ENCODE measurements at places on chromosomes 3 and 15.
A peak's percentile ranks its signal among the peaks of the same experiment; 100 is the strongest.

- peak; percentile 43 for DNase-seq
Measured at GRCh38 chr3:168090306-168091085, 5.2 kb downstream of the GOLIM4 start.

- no peak for DNase-seq
Measured at GRCh38 chr15:63191895-63192618, 2.7 kb downstream of the RAB8B start.

DNA sequence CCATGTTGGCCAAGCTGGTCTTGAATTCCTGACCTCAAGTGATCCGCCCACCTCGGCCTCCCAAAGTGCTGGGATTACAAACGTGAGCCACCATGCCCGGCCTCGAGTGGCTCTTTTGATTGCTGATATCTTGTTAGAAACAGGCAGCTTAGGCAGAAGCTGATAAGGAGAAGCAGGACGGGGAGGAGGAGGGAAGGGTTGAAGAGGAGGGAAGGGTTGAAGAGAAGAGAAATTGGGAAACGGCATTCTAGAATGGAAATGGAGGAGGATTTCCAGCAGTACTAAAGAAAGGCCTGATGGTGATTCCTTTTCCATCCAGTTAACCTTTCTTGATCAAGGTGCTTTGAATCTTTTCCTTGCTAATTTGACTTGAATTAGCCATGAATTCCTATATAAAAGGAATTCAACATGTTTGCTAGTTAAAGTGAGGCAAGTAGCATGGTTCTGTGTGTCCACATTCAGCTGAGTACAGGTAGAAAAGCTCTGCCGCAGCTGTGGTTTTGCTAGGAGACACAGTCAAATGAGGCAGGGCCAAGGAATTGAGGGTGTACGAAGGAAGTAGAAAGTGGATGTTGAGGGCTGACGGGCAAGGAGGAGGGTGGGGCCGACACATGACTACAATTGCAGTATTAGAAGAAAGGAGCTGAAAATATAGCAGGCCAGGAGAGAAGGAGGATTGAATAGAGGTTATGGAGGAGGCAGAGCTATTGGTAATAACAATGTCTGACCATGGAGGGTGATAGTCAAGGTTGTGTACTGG is 27.2 kb upstream of the ATP1B3 start:
- DNase-seq: no peak

DNA sequence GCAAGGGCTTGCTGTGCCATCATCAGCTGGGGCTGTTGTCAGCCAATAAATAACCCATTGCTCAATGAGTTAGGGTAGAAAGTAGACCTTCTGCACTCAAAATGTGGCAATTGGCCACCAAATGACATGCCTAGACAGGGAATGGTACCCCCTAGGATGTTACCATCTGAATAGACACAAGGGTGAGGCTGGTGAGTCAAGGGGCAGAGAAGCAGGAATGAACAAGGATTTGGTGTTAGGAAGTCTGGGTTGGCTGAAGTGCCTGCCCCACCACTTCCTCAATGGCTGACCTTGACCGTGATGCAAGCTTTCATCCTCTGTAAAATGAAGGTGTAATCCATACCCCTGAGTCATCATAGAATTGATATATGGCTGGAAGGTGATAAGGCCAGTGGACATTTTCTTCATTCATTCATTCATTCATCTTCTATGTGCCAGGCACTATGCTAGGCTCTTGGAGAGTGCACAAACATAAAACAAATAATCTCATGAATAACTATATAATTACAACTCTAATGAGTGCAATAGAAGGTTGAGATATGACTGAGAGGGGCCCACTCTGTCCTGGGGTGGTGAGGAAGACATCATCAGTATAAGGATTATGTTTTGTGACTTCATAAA is 4.4 kb upstream of the CA12 start:
- DNase-seq: no peak

DNA sequence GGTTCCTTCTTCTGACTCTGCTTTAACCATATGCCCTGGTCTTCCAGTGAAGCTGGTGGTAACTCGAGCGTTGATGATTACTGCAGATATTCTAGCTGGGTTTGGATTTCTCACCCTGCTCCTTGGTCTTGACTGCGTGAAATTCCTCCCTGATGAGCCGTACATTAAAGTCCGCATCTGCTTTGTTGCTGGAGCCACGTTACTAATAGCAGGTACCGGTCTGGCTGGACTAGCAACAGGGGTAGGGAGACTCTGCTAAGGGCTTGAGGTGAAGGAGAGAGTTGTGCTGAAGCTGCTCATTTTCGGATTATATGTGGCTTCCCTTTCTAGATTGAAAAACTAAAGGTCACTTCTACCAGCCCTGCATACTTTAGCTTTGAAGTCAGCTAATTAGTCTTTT is 16.8 kb downstream of the CLDN16 start:
- no peak for DNase-seq

DNA sequence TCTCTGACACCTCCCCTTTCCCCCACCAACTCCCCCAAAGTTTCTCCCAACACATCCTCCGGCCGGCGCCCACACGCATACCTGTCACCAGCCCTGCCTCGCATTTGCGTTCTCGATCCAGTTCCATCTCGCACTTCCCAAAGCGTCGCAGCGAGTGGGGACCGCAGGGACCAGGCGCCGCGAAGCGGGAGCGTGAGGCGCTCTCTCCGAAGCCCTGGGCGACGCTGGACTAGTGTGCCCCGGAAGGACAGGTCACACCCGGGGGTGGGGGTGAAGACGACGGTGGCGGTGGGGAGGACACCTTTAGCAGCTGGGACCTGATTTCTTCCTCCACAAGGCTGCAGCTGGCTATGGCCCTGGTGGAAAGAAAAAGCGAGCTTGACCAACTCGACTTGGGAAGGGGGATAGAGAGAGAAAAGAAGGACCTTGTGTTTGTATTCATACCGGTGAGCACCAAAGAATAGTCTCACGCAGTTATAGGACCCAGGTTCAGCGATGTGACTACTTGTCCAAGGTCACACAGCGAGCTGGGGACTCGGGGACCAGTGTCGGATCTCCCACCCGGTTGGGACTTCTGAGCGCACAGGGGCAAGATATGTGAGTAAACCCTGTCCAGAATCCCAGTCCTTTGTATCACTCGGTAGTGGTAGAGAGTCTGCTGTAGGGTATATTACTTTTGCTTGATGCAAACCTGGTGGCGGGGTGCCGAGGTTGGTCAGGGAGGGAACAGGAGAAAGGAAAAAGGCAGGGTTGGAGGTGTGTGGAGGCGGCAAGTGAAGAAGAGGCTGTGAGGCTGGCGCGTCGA is 607 bp upstream of the GHSR start:
- DNase-seq: no peak

All from AG10803 (cell line).